Occipital lobe (tissue), 3 donors: ENCODE measurements at places on chromosomes 6 and 20. TPM values are rescaled to one million over a fixed set of nuclear protein-coding genes. Genes with fewer than 3 reads are reported as not detected.

- DNase-seq: no peak
Measured at GRCh38 chr6:122200440-122200839, 199.0 kb upstream of the HSF2 start.

DNA sequence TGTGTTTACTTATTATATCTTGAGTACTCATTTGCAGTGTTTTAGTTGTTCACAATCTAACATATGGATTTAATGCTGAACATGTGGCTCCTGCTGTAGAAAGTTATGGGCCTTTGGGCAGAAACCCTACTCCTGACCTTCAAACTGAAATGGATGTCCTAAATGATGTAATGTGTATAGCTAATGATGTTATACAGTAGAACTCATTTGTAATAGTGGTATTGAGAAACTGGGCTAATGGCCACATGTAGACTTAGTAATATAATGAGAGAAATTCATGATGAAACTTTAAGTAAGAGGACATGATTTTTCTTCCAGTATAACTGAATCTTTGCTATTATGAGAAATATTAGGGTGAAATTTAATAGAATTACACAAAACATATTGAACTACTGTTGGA is 121.3 kb upstream of the PTPRK start:
- DNase-seq: no peak

- no peak for DNase-seq
Measured at GRCh38 chr6:169109411-169110220, 144.0 kb downstream of the THBS2 start.

DNA sequence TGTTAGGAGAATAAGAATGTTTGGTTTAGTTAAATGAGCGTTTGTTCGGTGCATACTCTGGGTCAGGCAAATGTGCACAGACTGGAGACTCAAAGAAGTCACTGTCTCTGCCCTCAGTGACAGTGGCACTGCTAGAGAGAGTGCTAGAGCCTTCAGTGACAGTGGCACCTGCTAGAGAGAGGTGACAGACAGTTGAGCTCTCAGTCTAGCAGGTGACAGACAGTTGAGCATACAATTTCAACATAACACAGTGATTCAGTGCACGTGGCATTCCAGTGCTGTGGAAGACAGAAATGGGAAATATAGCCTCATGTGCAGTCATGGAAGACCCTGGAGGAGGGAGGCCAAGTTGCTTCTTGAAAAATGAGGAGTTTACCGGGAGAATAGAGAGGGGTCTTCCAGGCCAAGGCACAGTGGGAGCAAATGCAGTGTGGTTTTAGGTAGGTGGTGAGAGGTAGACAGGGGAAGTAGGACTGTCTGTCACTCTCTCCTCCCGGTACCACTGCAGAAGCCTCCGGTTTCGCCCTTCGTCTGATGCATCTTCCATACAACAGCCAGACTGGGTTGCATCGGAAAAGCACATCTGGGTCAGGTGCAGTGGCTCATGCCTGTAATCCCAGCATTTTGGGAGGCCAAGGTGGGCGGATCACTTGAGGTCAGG is 107.9 kb upstream of the CLDN20 start:
- DNase-seq: no peak

DNA sequence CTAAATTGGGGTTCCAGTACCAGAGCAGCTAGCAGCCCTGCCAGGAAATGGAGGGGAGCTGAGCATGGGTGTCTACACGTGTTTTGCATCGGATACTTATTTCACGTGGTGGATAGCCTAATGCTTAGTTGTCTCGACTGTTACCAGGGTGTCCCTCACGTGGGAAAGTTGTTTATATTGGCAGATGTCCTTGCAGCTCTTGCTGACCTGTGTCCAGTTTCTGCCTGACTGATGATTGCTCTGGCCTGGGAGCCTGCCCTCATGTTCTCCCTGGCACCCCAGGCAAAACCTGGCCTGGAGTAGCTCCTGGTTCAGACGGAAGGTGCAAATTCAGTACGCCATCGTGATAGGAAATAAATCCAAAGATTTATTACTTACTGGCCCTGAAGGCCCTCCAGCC is 11.8 kb upstream of the FERMT1 start:
- DNase-seq: no peak

DNA sequence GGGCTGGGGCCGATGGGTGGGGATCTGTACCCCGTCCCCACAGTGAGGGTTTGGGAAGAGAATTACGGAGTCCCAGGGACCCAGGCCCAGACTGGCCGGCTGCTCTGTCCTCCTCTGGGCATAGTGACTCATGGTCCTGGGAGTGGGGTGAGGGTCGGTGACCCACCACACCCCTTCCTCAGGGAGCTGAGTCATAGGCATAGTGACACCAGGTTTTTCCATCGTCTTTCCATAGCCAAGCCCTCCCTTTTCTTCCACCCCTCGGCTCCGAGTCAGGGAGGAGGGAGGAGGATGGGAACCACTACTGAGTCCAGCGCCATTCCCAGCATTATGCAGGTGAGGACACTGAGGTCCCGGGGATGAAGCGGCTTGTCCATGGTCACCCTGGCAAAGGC is 8.9 kb downstream of the CYP21A2 start:
- no peak for DNase-seq

DNA sequence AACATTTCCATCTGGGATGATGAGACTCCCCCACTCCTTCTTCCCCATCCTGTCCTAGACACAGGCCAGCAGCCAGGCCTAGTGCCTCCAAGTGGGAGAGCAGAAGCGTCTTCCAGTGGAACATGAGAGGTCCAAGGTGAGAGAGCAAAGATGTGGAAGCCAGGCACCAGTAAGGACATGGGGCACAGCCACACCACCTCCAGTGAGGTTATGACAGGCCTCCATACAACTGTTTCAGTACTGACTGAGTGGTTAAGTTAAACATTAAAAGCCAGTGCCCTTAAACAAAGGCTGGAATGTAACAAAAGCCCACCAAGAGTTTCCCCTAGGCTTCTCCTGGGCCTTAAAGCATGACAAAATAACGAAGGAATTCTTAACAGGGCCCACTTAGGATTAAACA is 5.3 kb downstream of the ZBTB24 start:
- no peak for DNase-seq

GRCh38 chr6:137283080-137283479 is 63.9 kb upstream of the IFNGR1 start:
- DNase-seq: no peak

Gene RAB44
- not detected for total RNA-seq

Gene PCMTD2
- 129 TPM for total RNA-seq

Gene SCRT2
- 2.0 TPM for total RNA-seq

Gene SLC24A3
- 17.8 TPM for total RNA-seq
